ENCODE measurements at places on chromosomes 7 and 10.
A peak's percentile ranks its signal among the peaks of the same experiment; 100 is the strongest.

DNA sequence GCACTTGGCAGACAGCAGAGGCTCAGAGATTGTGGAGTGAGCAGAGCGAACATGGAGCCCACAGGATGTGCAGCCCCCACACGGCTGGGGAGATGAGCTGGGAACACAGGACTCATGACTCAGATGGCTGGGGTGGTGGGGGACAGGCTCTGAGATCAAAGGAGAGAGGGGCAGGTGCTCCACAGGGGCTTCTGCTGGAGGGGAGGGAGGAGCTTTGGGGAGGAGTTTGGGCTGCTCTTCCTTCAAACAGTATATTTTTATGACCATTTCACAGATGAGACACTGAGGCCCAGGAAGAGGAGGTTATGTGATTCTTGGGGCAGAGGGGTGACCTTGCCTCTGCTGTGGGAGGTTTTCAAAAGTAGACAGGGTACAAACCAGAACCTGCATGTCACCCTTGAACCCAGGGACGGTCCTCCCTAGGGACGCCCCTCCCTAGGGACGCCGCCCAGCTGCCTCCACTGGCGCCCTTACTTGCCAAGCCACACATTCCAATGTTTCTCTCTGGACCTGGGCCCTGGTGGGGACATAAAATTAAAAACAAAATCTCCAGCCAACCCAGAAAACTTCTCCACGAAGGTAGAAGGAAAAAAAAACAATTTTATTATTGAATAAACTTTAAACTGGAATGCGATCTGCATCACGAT, 981 bp upstream of the CRYGN start:
- DNase-seq: no peak

- no peak for DNase-seq
These were observed 4.6 kb downstream of the NKX2-3 start for GRCh38 chr10:99537086-99537988.

DNA sequence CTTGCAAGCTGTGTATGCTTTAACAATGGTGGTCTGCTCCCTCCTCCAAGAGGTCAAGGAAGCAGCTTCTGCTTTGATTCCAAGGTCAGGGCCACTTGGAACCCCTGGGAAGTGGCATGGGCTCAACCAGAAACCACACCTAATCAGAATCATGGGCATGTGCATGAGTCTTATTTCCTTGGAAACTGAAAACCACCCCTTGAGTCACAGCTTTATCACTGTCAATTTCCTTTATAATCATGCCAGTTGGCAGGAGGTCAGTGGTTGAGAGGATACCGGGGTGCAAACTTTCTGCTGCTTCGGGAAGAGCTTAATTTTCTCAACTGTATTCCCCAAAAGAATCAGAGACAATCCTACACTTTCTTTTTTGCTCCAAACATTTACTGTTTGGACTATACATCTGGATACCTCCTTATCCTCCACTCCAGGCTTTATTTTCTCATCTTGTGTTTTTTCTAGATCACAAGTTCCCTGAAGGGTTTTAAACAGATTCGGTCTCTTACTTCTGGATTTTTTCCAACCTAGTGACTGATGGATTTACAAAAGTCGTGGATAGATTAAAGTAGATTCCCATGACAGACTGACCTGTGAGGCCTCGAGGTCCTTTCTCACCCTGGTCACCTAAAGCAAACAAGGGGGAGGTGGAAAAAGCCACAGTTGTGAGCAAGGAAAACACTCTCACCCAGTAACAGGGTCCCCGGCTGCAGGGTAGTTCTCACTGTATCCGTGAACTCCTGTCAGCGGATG, 36.0 kb downstream of the COL17A1 start:
- no peak for DNase-seq

- DNase-seq: no peak
These were observed 184.2 kb downstream of the CCDC71L start for GRCh38 chr7:106476751-106477150.

GRCh38 chr7:18770154-18770811, 274.7 kb downstream of the HDAC9 start:
- no peak for DNase-seq

DNA sequence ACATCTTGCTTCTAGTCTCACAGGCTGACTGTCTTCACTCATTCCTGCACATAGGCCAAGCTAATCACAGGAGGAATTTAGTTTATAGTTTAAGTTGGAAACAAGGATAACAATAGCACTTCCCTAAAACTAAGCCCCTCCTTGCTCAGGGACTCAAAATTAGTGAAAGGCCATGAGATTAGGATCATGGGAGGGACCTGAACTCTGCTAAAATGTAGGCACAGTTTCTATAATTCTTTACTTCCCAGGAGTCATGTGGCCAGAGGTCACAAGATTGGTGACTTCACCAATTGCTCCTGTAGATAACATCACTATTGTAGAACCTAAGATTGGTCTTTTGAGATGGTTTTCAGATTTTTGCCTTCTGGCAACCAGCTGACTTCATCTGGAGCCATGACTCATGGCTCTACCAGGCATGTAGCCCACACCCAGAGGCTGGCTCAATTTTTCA, 14.8 kb upstream of the UPP1 start:
- DNase-seq: no peak

GRCh38 chr10:95303535-95303934, 12.7 kb upstream of the PDLIM1 start:
- no peak for DNase-seq

- no peak for DNase-seq
These were observed 112.4 kb downstream of the KBTBD2 start for GRCh38 chr7:32779167-32779566.

DNA sequence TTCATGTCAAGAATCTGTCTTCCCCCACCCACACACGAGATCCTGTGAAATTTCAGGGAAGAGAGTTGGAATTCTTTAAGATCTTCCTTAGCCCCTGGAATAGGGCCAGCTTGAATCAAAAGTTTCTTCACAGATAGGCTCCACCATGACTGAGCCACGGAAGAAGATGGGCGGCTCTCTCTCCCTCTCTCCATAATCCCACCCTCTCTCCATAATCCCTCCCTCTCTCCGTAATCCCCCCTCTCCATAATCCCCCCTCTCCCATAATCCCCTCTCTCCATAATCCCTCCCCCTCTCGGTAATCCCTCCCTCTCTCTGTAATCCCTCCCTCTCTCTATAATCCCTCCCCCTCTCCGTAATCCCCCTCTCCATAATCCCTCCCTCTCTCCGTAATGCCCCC, 20.4 kb downstream of the SHH start:
- no peak for DNase-seq

DNA sequence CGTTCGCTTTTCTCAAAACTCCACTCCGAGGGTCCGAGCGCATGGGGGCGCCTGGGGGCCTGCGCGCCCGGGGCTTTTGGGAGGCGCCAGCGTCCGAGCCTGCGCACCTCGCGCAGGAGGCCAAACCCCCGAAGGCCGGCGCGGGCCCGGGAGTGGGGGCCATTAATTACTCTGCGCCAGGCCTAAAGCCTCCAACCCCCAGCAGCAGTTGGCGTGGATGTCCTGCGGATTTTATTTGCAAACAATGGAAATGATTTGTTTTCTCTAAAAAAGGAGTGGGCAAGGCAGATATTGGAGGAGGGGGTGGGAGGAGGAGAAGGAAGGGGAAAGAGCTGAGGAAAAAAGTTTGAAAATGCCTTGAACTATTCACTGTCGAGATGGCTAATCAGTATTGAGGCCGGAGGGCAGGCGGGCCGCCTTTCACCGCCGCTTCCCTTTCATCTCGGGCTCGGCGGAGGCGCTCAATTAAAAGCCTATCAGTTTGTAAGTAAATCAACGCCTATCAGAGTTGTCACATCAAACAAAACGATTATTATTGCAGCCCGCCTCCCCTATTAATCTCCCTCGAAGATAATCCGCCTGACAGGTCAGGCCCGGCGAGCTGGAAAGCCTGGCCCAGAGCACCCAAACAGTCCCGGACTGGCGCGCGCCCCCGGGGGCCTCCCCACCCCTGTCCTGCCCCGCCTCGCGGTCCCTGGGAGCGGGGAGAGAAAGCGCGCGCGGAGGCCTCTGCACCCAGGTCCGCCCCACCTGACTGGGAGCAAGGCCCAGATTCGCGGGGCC, 3.4 kb upstream of the ZNF503 start:
- DNase-seq: no peak

DNA sequence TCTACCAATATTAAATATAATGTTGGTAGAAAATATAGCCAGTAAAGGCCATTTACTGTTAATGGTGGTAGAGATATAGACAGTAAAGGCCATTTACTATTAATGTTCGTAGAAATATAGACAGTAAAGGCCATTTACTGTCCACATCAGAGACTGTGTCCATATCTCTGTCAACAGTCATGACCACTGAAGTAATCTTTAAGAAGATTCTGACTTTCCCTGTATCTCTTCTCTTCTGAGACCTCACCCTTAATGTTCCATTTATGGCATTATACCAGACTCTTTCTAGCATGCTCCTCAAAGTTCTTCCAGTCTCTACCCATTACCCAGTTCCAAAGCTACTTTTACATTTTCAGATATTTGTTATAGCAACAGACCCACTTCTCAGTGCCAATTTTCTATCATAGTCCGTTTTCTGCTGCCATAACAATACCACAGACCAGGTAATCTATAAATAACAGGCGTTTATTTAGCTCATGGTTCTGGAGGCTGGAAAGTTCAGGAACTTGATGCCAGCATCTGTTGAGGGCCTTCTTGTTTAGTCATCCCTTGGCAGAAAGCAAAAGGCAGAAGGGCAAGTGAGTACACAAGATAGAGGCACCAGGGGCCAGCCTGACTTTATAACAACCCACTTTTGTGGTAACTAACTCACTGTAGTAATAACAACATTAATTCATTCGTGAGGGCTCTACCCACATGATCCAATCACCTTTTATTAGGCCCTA, 7.9 kb upstream of the NUDCD3 start:
- DNase-seq: no peak

DNA sequence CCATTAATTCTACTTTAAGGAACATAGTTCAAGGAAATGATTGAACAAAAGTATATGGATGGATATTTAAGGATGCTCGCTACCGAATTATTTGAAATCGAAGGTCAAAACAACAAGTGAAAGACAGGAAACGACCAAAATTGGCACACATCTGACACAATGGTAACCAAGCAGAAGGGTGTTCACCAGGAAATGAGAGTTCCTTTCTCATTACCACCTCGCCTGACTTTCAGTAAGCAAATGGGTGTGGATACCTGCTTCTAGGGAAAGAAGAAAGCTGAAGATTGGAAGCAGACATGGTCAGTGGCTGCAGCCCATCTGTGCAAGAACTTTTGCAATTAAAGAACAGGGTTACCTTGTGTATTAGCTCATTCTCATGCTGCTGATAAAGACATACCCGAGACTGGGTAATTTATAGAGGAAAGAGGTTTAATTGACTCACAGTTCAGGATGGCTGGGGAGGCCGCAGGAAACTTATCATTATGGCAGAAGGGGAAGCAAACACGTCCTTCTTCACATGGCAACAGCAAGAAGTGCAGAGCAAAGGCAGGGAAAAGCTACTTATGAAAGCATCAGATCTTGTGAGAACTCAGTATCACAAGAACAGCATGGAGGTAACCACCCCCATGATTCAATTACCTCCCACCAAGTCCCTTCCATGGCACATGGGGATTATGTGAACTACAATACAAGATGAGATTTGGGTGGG, 6.2 kb upstream of the TMEM273 start:
- no peak for DNase-seq

GRCh38 chr10:49594594-49594993, 15.5 kb upstream of the SLC18A3 start:
- peak; percentile 32 for DNase-seq

DNA sequence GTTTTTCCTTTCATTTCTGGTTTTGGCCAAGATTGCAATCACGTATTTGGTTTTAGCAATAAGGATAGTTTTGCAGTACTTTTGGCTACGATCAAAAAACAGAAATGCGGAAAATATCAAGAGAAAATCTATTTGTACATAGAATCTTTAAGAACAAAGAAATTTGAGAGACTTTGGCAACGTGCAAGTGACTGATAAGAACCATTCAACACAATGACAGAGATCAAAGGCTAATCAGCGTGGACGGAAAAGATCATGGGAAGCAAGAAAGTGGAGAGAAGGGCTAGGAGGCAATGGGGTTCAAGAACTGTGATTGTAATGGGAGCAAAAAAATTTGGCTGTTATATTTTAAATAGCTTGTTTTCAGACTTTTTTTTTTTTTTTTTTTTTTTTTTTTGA, 16.2 kb upstream of the LRRN3 start:
- no peak for DNase-seq

GRCh38 chr10:124232686-124233545, 139.5 kb upstream of the CHST15 start:
- DNase-seq: no peak

DNA sequence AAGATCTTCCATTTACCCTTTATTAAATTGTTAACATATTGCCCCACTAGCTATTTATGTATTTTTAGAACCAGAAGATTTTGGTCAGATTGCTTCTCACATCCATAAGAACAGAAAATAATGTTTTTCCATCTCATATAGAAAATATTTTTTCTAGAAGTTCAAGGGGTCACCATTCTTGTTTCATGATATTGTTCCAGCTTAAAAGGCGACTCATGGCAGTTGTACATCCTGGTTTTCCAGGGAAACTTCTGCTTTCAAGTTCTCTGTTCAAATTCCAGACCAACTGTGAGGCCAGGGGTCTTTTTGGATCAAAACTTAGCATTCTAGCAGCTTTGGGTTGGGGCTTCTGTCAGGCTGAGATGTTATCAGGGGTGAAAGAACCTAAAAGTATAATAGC, 84.4 kb downstream of the LRRC4 start:
- DNase-seq: no peak

GRCh38 chr7:1124816-1125602, 35.0 kb downstream of the ZFAND2A start:
- DNase-seq: no peak

GRCh38 chr10:89118091-89118490, 89.0 kb downstream of the CH25H start:
- DNase-seq: no peak

DNA sequence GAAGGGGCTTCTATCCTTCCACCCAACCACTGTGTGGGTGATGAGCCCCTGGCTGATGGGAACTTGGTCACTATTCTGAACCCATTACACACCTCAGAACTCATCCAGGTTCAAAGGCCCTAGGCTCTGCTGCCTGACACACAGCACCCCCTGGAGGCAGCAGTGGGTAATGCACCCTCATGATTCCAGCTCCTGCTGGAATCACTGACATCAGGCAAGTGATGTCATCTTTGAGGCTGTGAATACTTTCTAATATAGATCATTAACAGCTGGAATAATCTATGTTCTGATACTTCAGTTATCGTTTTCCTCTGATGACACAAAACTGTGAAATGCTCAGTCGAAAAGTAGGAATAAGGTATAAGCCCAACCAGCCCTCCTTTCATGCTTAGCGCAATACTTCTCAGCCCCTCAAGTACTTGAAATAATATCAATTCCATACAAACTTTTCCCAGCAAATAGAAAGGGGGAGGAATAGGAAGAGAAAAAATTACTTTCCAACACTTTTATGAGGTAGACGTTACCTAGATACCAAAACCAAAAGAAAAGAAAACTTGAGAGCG, 7.5 kb upstream of the RBP3 start:
- no peak for DNase-seq

DNA sequence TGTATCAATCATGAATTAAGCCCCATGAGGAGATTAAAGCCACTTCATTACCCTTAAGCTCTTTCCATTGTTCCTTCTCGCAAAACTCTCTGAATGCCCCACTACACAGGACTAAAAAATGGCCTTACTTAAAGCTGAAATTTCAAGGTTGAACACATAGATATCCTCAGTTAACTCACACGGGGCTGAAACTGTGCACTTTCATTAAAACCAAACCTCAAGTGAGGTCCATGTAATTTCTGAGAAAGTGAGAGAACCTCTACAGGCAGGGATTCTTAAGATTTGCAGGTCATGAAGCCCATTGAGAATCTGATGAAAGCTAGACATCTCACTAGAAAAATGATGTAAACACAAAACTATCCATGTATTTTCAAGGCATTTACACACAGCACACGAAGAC, 15.9 kb downstream of the DENND11 start:
- no peak for DNase-seq

- no peak for DNase-seq
These were observed 43.4 kb downstream of the BPGM start for GRCh38 chr7:134690016-134690415.
